ENCODE measurements at places on chromosomes 3 and 15.

- ATAC-seq, result no peak
Observed at GRCh38 chr15:95840004-95840403, 490.5 kb upstream of the NR2F2 start.

- ATAC-seq, result no peak
Observed at GRCh38 chr3:181076558-181076957, 87.0 kb upstream of the DNAJC19 start.

DNA sequence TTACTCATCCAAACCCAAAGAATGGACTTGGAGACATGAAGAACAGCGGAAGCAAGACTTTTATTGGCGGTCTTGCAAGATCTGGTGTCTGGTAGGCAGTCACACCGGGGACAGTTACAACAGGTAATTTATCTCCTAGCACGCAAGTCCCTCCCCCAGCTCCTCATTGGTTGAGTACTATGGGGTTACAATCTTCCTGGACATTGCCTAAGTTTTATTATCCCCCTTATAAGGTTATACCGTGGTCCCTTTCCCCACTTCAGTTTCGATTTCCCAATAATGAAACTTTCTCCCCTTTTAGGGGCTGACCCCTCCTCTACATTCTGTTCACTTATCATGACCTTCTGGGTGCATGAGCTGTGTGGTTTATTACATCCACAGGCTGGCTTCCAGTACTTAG, 18.7 kb downstream of the ARL8B start:
- ATAC-seq, result no peak

DNA sequence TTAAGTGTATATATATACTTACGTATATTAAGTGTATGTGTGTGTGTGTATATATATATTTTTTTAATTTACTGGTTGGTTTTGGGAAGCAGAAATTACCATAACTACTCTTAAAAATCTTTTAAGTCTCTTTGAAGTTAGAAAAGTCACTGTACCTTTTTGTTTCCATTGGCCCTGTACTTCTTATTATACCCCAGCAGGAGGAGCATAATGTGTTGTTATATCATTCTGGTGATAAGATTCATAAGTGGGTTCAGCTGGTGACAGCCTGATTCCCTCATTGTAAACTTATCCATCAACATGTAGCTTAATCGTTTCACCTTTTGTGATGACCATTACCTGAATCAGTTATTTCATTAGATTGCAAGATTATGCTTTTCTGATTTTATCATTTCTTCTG, 30.8 kb downstream of the MLH1 start:
- ATAC-seq, result no peak

- ATAC-seq, result no peak
Observed at GRCh38 chr3:177554895-177555759, 357.8 kb upstream of the TBL1XR1 start.

DNA sequence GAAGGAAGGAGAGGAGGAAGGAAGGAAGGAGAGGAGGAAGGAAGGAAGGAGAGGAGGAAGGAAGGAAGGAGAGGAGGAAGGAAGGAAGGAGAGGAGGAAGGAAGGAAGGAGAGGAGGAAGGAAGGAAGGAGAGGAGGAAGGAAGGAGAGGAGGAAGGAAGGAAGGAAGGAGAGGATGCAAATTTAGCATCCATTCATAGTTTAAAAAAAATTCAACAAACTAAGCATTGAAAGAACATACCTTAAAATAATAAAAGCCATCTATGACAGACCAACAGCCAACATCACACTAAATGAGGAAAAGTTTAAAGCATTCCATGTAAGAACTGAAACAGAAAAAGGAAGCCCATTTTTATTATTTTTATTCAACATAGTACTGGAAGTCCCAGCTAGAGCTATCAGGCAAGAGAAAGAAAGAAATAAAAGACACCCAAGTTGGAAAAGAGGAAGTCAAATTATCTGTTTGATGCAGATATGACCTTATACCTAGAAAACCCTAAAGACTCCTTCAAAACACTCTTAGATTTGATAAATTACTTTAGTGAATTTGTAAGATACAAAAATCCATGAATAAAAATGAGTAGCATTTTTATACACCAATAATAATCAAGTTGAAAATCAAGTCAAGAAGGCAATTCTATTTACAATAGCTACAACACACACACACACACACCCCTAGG, 52.2 kb upstream of the FXR1 start:
- no peak for ATAC-seq

- ATAC-seq, result no peak
Observed at GRCh38 chr3:184796551-184796950, 15.4 kb upstream of the VPS8 start.

All from stimulated activated memory B cell treated with anti-CD40 and anti-IgM and Interleukin-4, amounts not matched to agents 10 μg/mL and 1 μg/mL and 100 μg/mL, for 72 hours (primary cell).